Mucosa of gallbladder (tissue), 1 donor: ENCODE measurements at places on chromosomes 5 and 9.
A peak's percentile ranks its signal among the peaks of the same experiment; 100 is the strongest.

DNA sequence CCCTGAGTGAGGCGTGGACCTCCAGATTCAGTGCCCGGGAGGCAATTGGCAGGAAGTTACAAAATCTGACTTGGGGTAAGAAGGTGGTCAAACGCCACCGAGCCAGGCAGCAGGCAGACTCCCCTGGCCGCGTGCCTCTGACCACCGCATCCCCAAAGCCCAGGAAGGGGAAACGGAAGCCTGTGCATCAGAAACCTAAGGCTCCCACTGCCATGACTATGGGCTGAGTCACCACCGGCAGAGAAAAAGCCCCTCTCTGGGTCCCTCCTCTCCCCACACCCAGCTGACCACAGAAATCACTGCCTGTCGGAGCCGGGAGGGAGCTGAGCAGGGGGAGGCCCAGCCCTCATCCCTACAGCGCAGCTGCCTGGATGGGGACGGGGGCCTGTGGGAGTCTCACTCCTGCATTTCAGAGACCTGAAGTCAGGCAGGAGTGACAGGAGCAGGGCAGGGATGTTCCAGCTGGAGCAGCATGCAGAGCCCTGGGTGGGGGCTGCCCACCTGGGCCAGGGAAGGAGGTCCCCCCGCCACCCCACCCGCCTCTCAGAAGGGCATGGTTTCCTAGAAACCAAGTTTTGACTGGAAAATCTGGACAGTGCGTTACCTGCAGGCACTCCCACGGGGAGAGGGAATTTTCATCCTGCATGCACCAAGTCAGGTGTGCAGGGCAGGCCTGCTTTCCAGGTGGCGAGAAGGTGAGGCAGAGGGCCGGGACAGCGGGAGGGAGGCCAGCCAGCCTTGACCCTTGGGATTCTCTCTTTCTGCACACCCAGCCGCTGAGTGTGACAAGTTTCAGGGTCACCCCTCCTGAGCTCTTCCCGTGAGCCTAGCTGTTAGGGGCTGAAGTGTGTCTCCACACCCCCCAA, 68.2 kb downstream of the LRSAM1 start:
- DNase-seq = peak; percentile 33

DNA sequence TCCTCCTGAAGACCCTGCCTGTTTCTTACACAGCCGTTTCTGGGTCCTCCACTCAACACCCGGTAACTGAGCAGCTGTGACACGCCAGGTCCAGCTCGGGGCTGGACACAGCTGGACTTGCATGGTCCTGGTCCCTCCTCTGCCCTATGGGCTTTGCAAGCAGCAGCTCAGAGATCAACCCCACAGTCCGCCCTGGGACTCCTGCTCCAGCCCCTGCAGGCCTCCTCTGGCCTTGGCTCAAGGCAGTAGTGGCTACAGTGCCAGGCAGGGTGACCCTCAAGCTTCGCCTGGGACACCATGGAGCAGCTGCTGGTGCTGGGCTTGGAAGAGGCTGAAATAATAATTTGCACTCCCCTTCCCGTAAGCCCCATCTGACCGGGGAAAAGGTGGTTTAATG, 66.1 kb upstream of the OLFM1 start:
- no peak for DNase-seq

GRCh38 chr5:115579216-115579615, 23.1 kb downstream of the TICAM2 start:
- DNase-seq = no peak

- no peak for DNase-seq
Measured at GRCh38 chr9:86637515-86637914, 283.3 kb upstream of the TUT7 start.

DNA sequence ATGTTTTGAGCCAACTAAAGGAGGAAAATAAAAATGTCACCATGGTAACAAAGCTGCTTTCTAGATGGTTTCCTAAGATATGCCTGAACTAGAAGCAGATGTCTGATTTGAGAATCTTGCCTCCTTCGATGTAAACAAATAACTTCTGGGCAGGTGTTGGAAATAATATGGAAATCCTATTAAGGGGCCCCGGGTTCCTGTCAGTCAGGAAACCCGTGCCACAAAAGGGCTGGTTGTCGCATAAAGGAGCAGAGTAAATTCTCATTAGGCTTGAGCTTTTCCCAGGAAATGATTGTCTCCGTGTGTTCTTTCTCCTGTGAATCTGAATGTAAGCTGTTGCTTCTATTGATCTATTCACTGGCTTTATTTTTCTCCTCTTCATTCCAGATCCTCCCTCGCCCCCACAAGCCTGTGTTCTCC, 90.8 kb downstream of the TLE4 start:
- no peak for DNase-seq

- DNase-seq = no peak
Measured at GRCh38 chr9:124749781-124750180, 21.3 kb downstream of the NR6A1 start.

DNA sequence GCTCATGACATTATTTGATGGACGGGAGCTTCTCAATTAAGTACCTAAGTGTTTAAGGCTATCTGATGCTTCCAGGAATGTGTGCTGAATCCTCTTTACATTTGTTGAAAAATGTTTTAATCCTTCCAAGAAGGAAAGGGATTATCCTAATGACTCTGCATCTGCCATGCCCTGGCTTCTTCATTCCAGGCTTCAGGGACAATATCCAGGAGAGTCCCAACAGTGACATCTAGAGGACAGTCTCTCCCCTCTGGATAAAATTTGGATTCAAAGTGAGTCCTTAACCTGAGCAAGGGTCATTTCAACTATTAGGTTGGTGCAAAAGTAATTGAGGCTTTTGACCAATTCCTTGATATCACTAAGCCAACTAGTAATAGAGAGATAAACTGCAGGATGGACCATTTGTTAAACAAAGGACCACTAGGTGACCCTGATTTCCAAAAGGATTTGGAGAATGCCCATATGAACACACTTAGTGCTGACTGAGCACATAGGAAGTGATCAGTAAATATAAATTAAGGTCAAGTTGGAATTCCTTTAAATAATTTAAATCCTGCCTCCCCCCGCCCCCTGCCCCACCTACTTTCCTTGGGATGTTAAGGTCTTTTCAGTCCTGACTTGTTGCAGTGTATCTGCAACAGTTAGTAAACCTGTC, 19.1 kb downstream of the TNFSF8 start:
- peak; percentile 25 for DNase-seq

- DNase-seq = no peak
Measured at GRCh38 chr9:93807166-93808074, 147.7 kb downstream of the BARX1 start.

DNA sequence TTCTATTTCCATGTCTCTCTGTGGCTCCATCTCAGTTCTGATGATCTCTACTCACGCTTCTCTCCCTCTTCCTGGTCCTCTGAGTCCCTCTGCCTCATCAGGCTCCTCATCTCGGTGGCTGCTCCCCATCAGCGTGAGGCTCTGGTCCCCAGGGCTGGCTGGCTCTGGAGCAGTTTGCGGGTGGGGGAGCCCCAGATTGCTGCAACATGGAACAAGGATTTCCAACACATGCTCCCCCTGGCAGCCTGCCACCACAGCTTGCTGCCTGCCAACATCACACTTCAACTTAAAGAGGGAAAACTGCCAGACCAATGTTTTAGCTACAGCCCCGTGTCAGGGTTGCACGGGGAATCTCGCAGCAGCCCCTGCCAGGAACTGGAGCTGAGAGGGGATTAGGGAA, 77.2 kb upstream of the NEK6 start:
- no peak for DNase-seq

DNA sequence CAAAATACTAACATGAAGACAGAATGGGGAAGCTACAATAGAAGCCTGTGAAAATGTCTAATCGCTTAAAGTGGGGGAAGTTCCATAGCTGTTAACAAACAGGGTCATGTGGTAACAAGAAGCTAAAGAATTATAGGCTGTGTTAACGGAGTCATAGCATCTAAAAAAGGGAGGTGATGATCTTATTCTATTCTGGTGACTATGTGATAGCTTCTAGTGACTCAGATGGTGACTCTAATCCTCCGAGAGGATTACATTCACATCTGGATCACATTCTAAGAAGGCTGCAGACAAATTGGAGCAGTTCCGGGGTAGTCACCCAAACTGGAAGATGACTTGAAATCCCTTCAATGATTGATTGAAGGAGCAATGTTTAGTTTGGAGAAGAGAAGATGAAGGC, 142.1 kb downstream of the LIFR start:
- no peak for DNase-seq

DNA sequence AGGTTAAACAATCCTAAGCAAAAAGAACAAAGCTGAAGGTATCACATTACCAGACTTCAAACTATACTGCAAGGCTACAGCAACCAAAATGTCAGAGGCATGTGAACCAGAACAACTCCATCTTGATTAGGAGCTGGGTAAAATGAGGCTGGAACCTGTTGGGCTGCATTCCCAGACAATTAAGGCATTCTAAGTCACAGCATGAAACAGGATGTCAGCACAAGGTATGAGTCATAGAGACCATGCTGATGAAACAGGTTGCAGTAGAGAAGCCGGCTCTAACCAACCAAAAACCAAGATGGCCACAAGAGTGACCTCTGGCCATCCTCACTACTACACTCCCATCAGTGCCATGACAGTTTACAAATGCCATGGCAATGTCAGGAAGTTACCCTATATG, 252.0 kb downstream of the RASEF start:
- no peak for DNase-seq
